CD4-positive, CD25-positive, alpha-beta regulatory T cell (primary cell): ENCODE measurements at places on chromosomes 16 and 17. TPM values are rescaled to one million over a fixed set of nuclear protein-coding genes. Genes with fewer than 3 reads are reported as not detected.
A peak's percentile ranks its signal among the peaks of the same experiment; 100 is the strongest.

The CD300E gene
- not detected for total RNA-seq

The IL21R gene
- total RNA-seq: 63.1 TPM

DNA sequence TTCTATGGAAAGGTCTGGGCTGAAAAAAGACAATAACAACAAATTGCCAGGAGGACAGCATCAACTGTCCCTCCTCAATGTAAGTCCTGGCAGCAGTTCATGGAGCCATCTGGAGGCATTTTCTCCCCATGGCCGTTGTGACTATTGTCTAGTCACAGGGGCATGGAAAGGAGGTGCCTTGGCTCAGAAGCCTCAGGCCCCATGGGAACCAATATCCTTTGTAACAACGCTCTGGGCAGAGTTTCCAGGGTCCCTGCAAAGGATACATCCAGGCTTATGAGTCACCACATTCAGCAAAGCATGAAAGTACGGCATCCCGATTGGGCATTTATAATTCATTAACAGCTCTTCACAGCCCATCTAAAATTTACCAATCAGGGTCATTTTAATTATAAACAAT lies 85.2 kb downstream of the GLG1 start:
- H3K4me3 ChIP-seq: no peak overlapping the region
- peaks cover 27% of the 10 kb centered on the region for H3K36me3 ChIP-seq
- DNase-seq: no peak
- H3K4me1 ChIP-seq: no peaks in the 10 kb centered on the region

- H3K27ac ChIP-seq: peak within 1 kb of the TSS; percentile 57
- H3K27me3 ChIP-seq: no peaks in the 10 kb centered on the region
- peaks cover 5% of the 10 kb centered on the region for H3K36me3 ChIP-seq
Measured at GRCh38 chr16:23835390-23836077, at the start of gene PRKCB. Gene PRKCB (plus strand): TSS chr16:23835983.

DNA sequence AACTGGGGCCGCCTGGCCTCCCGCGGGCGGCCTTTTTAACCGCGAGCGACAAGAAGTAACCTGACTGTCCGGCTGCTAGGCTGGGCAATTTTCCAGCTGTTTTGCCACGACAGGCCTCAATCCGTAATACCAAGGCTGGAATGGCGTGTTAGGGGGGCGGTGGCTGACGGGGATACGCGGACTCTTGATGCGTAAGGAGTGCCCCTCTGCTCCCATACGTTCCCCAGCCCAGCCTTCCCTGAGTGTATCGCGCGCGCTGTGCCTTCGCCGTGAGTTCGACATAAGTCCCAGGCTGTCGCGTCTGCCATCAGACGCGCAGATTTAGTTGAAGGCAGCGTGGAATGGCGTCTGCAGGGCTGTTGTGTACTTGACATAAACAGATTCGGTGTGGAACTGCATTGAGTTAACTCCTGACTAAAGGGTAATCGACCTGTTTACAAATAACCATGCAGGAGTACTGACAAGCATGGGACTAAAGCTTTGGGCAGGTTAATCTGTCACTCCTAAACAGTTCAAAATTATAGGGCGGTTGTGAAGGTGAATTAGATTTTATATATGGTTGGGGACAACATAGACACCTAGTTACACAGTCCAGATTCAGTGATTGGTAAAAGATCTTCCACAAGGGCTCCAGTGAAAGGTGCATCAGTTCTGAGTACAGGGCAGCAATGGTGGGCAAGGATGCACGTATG lies 16.6 kb upstream of the ERN1 start:
- peak overlapping the region; percentile 98 for H3K4me3 ChIP-seq
- H3K27me3 ChIP-seq: no peaks in the 10 kb centered on the region
- DNase-seq: peak; percentile 36
- peak overlapping the region; percentile 87 for H3K27ac ChIP-seq
- H3K36me3 ChIP-seq: peaks cover 9% of the 10 kb centered on the region
- H3K4me1 ChIP-seq: peaks cover 22% of the 10 kb centered on the region

DNA sequence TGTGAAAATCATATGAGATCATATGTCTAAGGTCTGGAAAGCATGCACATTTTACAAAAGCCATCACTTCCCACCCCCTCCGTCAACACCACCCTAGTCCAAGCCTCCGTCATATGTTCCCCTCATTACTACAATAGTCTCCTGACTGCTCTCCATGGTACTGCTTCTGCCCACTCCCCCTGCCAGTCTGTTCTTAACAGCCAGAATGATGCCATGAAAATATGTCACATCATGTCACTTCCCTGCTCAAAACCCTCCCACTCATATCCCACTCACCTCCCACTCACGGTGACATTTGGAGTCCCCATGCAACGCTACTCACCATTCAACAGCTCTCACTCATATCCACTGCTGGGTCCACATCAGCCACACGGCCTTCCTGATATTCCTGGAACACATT lies 432.3 kb downstream of the XYLT1 start:
- no peak overlapping the region for H3K27ac ChIP-seq
- no peaks in the 10 kb centered on the region for H3K4me1 ChIP-seq
- no peaks in the 10 kb centered on the region for H3K27me3 ChIP-seq
- H3K36me3 ChIP-seq: no peaks in the 10 kb centered on the region
- H3K4me3 ChIP-seq: no peak overlapping the region

GRCh38 chr16:22077700-22078313 lies 14.5 kb upstream of the VWA3A start:
- H3K27me3 ChIP-seq: no peaks in the 10 kb centered on the region
- H3K27ac ChIP-seq: no peak overlapping the region
- peaks cover 5% of the 10 kb centered on the region for H3K4me1 ChIP-seq
- DNase-seq: peak; percentile 78

DNA sequence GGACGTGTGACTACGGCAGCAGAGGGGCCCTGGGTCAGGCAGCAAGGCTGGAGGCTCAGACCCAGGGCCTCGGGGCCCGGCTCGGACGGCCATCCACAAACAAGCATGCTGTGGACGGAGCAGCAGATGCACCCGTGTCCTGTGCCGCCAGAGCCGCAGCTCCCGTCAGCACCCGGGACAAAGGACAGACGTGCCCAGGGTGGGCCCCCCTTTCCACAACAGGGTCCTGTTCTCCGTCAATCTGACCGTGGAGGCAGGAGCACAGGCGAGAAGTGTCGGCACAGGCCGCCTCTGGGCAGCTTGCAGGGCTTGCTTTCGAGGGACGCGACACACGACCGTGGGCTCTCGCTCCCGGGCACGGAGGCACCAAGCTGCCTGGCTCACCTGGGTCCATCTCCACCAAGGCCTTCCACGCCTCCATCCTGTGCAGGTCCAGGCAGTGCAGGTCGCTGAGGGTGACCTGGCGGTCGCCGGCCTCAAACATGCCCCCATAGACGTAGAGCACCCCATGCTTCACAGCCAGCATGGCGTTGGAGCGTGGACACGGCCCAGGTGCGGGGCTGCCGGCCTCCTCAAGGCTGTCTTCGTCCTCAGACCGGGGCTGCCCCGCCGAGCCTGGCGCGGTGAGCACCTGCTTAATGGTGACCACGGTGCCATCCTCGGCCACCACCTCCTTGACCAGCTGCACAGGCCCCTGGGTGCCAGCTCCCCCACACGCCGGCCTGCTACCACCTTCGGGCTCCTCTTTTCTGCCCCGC lies 56.7 kb downstream of the KLHDC4 start:
- no peak overlapping the region for H3K27ac ChIP-seq
- DNase-seq: no peak
- H3K36me3 ChIP-seq: peaks cover 56% of the 10 kb centered on the region
- H3K4me1 ChIP-seq: peaks cover 13% of the 10 kb centered on the region
- no peaks in the 10 kb centered on the region for H3K27me3 ChIP-seq
- no peak overlapping the region for H3K4me3 ChIP-seq

GRCh38 chr17:36070427-36070826 lies 6.4 kb downstream of the CCL18 start:
- H3K4me1 ChIP-seq: no peaks in the 10 kb centered on the region
- no peak overlapping the region for H3K4me3 ChIP-seq
- DNase-seq: no peak
- H3K36me3 ChIP-seq: no peaks in the 10 kb centered on the region

- no peak overlapping the region for H3K4me3 ChIP-seq
- no peaks in the 10 kb centered on the region for H3K36me3 ChIP-seq
- no peaks in the 10 kb centered on the region for H3K4me1 ChIP-seq
- no peaks in the 10 kb centered on the region for H3K27me3 ChIP-seq
- no peak for DNase-seq
Measured at GRCh38 chr16:16890964-16891363, 512.0 kb downstream of the NPIPA7 start.

- H3K36me3 ChIP-seq: no peaks in the 10 kb centered on the region
- DNase-seq: no peak
- H3K4me3 ChIP-seq: no peak overlapping the region
- H3K27me3 ChIP-seq: peaks cover 3% of the 10 kb centered on the region
- H3K4me1 ChIP-seq: no peaks in the 10 kb centered on the region
- no peak overlapping the region for H3K27ac ChIP-seq
Measured at GRCh38 chr16:66120656-66121055, 245.8 kb upstream of the CDH5 start.

DNA sequence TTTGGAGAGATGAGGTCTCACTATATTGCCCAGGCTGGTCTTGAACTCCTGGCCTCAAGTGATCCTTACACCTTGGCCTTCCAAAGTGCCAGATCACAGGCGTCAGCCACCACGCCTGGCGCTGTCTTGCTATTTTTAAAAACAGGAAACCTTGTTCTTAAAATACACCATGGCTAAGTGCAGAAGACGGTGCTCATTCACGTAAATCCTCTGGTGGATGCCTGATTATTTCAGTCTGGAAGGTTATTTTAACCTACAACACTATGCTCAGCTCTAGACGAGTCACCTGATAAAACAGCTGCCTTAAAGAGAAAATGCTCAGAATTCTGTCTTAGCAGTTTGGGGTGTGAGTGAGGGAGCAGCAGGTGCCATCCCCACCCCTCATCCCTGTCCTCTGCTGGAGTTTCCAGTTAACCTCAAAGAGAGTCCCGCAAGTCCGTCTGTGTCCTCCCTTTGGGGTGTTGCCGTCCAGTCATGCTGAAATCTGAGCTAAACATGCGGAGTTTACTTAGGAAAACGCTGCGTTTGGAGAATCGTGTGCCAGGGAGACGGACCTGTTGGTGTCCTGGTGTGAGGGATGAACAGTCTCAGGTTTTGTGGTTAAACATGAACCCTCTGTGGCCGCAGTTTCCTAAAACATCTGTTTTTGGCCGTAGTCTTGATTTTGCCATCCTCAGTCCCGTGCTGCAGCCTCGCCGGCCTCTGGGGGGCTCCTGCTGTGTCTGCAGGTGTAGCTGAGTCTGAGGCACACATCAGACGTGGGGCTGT lies 17.1 kb downstream of the SPG7 start:
- H3K27ac ChIP-seq: no peak overlapping the region
- no peaks in the 10 kb centered on the region for H3K27me3 ChIP-seq
- no peak for DNase-seq
- H3K36me3 ChIP-seq: peaks cover 73% of the 10 kb centered on the region
- no peaks in the 10 kb centered on the region for H3K4me1 ChIP-seq
- no peak overlapping the region for H3K4me3 ChIP-seq

DNA sequence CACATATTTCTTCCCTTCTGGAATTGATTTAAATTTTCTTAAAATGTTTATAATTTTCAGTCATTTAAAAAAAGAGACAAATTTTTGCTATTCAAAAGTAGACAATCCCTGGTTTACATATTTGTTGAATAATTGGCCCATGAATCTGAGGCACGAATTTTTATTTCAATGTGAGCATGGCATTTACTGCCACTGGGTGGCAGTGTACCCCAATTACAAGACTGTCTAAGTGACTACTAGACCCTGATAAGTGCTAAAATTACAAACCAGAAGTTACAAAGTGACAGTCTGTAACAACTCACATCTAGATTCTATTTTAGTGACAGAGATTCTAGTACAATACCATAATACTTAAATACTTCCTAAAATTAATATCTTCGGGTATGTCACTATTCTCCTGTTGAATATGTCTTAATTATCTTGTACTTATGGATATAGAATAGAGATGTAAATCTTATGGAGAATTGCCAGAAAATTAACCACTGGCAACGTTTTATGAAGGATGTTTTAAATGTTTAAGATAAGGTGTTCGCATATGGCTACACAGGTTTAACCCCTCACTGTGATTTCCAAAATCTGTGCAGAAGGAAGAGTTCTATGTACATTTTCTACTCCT lies 235.8 kb downstream of the MAP2K4 start:
- no peaks in the 10 kb centered on the region for H3K27me3 ChIP-seq
- H3K36me3 ChIP-seq: no peaks in the 10 kb centered on the region
- no peaks in the 10 kb centered on the region for H3K4me1 ChIP-seq

DNA sequence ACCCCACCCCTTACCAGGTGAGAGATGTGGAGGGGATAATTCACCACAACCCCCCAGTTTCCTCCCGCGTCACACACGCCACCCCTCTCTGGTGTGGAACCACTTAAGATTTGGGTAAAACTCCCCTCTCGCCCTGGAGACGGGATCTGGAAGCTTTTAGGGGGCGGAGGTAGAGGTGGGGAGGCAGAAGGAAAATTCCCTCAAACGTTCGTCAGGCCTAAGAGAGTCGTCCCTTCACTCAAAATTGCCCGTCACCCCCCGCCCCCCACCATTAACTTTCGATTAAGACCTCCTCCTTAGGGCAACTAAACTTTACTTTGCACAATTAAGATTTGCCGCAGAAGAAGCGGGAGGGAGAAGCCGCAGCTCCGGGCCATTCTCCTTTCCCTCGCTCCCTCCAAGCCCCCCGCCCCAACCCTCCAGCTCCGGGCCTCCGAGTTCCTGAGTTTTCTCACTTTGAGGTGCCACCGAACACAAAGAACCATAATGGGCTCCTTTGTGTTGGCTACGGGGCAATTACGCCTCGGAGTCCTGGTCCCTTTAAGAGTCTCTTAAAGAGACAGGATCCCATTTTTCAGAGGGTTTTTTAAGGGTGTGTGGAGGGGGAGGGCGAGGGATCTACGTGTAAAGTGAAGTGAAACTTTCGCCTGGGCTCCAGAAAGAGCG lies 985 bp upstream of the FZD2 start:
- no peak overlapping the region for H3K27ac ChIP-seq
- H3K36me3 ChIP-seq: no peaks in the 10 kb centered on the region
- peak overlapping the region; percentile 57 for H3K4me3 ChIP-seq
- peaks cover 25% of the 10 kb centered on the region for H3K4me1 ChIP-seq
- H3K27me3 ChIP-seq: peaks cover 13% of the 10 kb centered on the region

- peak overlapping the region; percentile 92 for H3K27ac ChIP-seq
- H3K36me3 ChIP-seq: no peaks in the 10 kb centered on the region
- peak; percentile 96 for DNase-seq
- peak overlapping the region; percentile 70 for H3K4me3 ChIP-seq
Measured at GRCh38 chr16:588889-589657, 793 bp upstream of the RAB40C start.

GRCh38 chr17:81428121-81428515 lies 32.9 kb downstream of the BAHCC1 start:
- no peak overlapping the region for H3K4me3 ChIP-seq
- no peaks in the 10 kb centered on the region for H3K27me3 ChIP-seq
- H3K36me3 ChIP-seq: no peaks in the 10 kb centered on the region
- no peak for DNase-seq
- H3K4me1 ChIP-seq: peaks cover 37% of the 10 kb centered on the region

- DNase-seq: no peak
- H3K27ac ChIP-seq: no peak overlapping the region
- H3K4me1 ChIP-seq: no peaks in the 10 kb centered on the region
- peaks cover 4% of the 10 kb centered on the region for H3K27me3 ChIP-seq
- no peaks in the 10 kb centered on the region for H3K36me3 ChIP-seq
Measured at GRCh38 chr17:26962255-26963162, 331.4 kb upstream of the WSB1 start.

GRCh38 chr17:78147315-78147998 lies 1.3 kb downstream of the C17orf99 start:
- H3K4me1 ChIP-seq: peaks cover 24% of the 10 kb centered on the region
- H3K36me3 ChIP-seq: peaks cover 3% of the 10 kb centered on the region
- no peak for DNase-seq
- H3K27me3 ChIP-seq: no peaks in the 10 kb centered on the region
- no peak overlapping the region for H3K4me3 ChIP-seq

- H3K36me3 ChIP-seq: peaks cover 34% of the 10 kb centered on the region
- H3K27me3 ChIP-seq: no peaks in the 10 kb centered on the region
- no peak overlapping the region for H3K27ac ChIP-seq
- no peak for DNase-seq
Measured at GRCh38 chr16:11004351-11004750, 60.0 kb downstream of the CLEC16A start.
